Nucleus accumbens (tissue), 56 donors: ENCODE measurements at places on chromosomes 2 and 18.

DNA sequence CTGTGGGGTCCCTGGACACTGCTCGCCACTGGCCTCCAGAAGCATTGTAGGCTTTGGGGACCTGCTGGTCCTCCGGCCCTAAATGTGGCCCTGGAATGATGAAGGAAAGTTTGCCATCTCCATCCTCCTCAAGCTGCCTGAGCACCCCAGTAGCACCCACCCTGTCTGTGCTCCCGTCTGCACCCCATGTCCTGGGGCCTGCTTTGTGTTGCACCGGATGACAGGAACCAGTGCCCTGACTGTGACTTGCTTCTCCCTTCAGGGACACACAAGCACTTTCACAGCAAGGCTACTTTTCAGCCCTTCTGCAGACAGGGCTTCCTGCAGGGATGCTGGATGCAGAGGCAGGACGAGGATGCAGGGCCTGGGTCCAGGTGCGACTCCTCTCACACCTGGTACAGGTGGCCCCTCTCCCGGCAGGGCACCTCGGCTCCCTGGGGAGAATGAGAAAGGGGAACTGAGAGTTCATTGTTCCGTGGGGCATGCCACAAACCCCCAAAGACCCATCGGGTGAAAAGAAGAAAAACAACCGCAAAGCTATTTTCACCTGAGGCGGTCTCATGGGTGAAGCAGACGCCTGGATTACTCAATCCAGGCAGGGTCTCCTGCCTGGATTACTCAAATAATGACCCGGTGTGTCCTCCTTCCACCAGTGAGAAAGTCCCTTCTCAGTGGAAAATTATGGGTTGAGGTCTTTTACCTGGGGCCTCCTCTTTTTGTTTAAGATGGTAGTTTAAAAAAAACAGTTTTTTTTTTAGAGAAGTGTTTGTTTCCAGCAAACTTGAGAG, 74.9 kb downstream of the LONRF2 start:
- DNase-seq = no peak

DNA sequence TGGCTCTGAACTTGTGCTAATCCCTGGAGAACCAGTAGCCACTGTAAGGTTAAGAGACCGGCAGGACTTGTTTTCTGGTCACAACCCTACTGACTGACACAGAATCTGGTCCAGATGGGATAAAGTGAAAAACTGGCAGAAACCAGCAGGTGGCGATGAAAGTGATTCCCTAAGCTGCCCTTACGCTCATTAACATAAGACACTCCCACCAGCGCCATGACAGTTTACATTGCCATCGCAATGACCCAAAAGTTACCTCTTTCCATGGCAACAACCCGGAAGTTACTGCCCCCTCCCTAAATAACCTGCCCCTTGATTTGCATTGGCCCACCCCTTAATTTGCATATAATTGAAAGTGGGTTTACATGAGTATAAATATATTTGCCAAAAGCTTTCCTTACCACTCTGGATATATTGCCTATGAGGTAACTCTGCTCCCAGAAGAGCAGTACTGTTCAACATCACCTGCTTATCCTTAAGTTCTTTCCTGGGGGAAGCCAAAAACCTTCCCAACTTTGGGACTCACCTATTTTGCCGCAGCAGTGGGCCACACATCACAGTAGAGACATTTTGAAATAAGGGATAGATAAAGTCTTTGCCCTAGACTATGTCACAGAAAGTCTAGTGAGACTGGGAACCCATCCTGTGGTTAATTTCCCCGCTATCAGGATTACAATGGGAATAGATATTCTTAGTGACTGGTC, 35.8 kb upstream of the AFF3 start:
- DNase-seq = no peak

DNA sequence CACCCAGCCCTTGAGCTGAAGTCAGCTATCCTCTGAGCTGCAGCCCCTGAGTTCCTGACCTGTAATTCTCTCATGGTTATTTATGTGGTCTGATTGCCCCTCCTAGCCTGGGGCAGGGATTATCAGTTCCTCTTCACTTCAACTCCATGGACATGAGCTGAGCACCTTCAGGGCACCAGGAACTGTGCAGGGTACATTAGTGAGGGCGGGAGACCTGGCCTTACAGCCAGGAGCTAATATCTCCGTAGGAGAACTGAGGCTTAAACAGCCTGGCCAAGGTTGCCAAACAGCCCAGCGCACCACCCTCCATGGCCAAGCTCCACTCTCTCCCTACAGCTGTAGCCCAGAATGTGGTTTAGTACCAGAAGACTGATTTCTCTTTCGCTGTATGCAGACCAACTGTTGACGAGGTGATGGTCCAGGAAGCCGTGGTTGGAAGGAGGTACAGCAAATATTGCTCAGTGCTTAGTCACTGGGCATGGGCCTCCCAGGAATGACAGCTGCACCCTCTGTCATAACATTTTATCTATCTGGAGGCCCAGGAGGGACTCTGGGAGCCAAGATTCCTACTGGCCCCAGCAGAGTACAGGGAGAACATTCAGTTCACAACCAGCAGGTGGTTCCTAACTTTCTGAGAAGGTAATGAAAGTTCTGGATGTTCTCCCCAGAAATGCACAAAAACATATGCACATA, 228.7 kb upstream of the SIX2 start:
- no peak for DNase-seq

GRCh38 chr2:234306426-234307173, 190.3 kb downstream of the ARL4C start:
- no peak for DNase-seq

DNA sequence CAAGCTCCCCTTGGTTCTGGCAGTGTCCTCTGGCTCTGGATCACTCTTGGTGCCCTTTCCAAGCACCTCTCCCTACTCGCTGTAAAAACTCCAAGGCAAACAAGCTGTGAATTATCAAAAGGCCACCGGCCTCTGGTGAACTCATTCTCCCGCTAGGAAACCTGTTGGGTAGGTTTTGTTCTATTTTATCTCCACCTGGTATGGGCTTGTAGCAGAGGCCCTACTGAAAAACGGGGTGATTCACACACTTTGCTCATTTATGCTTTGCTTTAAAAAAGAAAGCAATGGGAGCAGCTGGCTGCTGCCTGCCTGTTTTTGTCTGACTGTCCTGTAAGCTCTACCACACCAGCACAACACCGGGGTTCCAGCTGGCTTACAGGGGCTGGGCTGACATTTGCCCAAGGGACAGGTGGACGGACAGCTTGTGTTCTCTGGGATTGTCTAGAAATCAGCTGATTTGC, 56.8 kb downstream of the SH3BP4 start:
- DNase-seq = no peak

DNA sequence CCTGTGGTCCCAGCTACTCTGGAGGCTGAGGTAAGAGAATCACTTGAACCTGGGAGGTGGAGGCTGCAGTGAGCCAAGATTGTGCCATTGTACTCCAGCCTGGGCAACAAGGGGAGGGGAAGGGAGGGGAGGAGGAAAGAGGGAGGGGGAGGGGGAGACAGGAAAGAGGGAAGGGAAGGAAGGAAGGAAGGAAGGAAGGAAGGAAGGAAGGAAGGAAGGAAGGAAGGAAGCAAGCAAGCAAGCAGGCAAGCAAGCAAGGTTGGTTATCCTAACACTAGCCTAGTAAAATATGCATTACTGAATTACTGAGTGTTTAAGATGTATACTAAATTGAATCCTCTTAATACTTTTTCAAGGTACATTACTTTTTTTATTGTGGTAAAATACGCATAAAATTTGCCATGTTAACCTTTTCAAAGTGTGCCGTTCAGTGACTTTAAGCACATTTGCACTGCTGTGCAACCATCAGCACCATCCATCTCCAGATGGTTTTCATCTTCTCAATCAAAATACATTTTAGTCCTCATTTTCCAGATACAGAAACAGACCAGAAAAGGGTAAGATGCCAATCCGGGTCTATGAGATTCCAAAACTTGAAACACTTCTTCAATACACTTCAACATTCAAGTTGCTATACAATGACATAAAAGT, 28.9 kb downstream of the NCKAP1 start:
- DNase-seq = no peak

- DNase-seq = no peak
Measured at GRCh38 chr18:79058007-79058406, 11.2 kb upstream of the ATP9B start.

- DNase-seq = no peak
Measured at GRCh38 chr2:57886161-57886786, 160.3 kb upstream of the VRK2 start.

DNA sequence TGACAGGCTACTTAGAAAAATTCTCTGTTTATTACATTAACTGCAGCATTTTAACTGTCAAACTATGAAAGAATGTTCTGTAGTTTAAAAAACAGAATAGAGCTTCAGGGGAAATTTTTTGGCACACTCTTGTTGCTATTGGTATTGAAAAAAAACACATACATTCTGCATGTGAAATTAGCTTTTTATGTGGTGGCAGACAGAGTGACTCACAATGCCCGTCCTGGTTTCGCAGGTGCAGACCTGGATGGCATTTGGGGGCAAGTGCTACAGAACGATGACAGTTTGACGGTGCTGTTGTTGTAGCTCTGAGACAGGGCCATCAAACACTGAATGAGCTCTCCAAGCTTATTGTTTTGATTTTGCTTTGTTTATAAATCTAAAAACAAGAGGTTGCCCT, 105.0 kb upstream of the MAP3K20 start:
- DNase-seq = no peak
